ENCODE measurements at places on chromosomes 12 and 14.
A peak's percentile ranks its signal among the peaks of the same experiment; 100 is the strongest.

GRCh38 chr12:110998165-110998564 lies 77.8 kb upstream of the MYL2 start:
- no peak for DNase-seq

DNA sequence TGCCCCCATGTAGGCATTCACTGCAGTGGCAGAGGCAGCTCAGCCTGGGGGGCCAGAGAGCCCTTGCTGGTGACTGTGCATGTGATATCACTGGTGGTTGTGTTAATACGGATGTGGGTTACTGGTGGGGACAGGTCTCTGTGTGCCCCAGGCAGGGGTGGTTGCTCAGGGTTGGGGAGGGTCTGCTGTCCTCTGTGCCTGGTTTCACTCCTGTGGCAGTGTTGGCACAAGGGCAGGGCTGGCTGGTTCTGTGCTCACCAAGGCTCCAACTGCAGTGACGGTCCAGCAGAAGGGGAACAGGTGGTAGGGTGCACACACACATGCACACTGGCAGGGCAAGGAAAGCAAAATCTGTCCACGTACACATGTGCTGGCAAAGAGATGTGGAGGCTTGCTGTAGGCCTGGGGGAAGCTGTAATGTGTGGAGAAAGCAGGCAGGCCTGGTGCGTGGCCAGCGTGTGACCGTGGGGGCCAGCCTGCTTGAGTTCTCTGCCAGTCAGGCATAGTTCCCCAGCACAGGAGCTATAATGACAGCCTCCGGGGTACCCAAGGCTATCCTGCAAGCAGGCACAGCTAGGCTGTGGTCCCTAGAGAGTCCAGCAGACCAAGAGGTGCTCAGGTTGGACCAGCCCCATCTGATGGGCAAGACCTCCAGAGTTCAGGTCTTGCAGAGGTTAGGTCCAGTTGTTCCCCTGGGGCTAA lies 254.6 kb downstream of the FBXL14 start:
- DNase-seq = no peak

DNA sequence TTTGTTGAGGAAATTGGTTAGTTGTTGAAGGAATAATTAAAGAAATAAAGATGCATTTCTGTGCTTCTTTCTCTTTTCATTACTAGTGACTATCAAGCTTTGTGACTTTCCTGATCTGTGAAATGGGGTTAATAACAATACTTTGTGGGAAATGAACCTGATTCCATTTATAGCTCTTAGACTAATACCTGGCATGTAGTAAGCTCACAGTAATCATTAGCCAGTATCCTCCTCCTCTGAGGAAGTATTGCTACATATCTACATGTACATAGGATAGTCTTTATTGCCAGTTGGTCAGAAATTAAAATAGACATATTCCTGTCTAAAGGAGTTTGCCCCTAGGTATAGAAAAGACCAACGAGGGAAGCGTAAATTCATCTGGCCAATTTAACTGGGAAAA lies 1.8 kb upstream of the CCDC198 start:
- no peak for DNase-seq

- DNase-seq = no peak
Measured at GRCh38 chr14:22976620-22977433, 5.5 kb downstream of the AJUBA start.

GRCh38 chr14:68774771-68775613 lies 17.9 kb downstream of the ZFP36L1 start:
- no peak for DNase-seq

DNA sequence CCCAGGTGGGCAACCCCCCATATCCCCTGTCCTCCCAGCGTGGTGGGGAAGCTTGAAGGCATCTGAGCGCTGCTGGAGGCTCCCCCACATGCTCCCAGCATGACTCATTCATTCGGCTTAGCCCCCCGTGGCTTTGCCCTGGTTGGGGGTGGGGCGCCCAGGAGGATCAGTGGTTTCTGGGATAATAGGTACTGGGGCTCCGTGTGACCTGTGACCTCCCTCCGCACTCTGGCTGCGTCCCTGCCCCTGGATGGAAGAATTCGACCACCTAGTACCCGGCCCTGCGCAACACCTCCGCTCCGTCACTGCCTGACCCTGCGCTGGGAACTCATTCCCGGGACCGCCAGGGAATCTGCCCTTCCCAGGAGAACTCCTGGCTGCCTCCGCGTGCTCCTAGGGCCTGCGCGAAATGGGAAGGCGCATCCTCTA lies 120.1 kb downstream of the AACS start:
- DNase-seq = no peak

GRCh38 chr12:67533159-67533558 lies 115.4 kb upstream of the DYRK2 start:
- no peak for DNase-seq

- DNase-seq = no peak
Measured at GRCh38 chr12:94073441-94074051, 74.8 kb upstream of the PLXNC1 start.

- DNase-seq = no peak
Measured at GRCh38 chr12:31033681-31034080, 40.0 kb upstream of the DDX11 start.

- DNase-seq = no peak
Measured at GRCh38 chr12:9701380-9702154, 31.3 kb downstream of the CLECL1 start.

DNA sequence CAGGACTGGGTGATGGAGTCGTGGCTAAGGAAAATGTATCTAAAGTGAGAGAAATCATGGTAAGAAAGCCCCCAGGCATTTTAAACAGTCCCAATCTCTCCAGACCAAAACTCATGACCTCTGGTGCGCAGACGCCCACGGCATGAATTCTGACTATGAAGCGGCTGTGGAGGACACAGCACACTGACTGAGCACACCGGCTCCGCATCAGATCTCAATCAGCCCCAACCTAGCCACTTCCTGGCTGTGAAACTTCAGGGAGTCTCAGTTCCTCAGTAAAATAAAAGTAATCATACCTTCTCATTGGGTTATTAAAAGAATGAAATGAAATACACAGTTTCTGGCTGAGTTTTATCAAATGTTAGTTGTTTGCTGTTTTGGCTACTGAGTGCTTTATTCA lies 38.7 kb downstream of the SETD3 start:
- DNase-seq = no peak

- peak; percentile 7 for DNase-seq
Measured at GRCh38 chr12:15788233-15789219, 662 bp downstream of the EPS8 start.

- no peak for DNase-seq
Measured at GRCh38 chr12:64311877-64312276, 78.7 kb downstream of the C12orf56 start.

GRCh38 chr14:76808011-76808410 lies 4.7 kb downstream of the ANGEL1 start:
- DNase-seq = no peak

GRCh38 chr14:56144176-56144575 lies 26.0 kb downstream of the PELI2 start:
- no peak for DNase-seq

- no peak for DNase-seq
Measured at GRCh38 chr12:24705741-24706358, 243.1 kb downstream of the BCAT1 start.

- DNase-seq = no peak
Measured at GRCh38 chr14:70113211-70113610, 75.5 kb downstream of the SLC8A3 start.

Measured in CD4-positive, alpha-beta T cell treated with Interleukin-2 at 100 ng/mL for 4 hours (primary cell).